Colonic mucosa (tissue), 4 donors: ENCODE measurements at places on chromosomes 11 and 22.

DNA sequence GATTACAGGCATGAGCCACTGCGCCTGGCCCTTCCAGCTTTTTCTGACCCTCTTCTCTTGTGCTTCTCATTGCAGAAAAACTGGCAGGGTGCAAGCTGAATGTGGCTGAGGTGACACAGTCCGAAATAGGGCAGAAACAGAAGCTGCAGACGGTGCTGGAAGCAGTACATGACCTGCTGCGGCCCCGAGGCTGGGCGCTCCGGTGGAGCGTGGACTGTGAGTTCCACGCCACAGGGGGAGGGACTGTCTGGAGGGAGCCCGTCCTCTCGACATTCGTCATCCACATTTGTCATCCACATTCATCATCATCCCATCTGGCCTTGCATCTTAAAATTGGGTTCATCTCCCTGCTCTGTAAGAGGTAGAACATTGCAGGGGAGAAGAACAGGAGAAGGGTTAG, 49.3 kb upstream of the PARVG start:
- DNase-seq, result no peak

- DNase-seq, result no peak
These were observed 84.4 kb downstream of the CSTPP1 start for GRCh38 chr11:47020793-47021526.

DNA sequence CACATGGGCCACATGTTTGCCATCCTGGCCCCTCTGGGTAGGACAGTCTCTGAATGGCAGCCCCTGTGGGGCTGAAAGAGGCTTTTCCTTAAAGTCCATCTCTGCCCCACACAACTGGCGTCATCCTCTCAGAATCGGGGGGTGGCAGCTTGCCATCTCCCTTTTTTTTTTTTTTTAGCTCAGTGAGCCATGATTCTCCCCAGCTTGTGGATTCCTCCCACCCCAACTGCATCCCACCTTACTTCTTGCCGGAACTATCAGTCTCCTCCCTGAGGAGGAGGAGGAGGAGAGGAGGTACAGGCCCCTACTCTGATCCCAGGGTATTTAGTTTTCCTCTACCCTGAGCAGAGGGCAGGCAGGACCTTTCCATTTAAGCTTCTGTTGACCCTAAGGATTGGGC, 3.4 kb downstream of the DGKZ start:
- DNase-seq, result no peak

GRCh38 chr22:41288245-41288946, 2.4 kb upstream of the RANGAP1 start:
- peak; percentile 76 for DNase-seq

DNA sequence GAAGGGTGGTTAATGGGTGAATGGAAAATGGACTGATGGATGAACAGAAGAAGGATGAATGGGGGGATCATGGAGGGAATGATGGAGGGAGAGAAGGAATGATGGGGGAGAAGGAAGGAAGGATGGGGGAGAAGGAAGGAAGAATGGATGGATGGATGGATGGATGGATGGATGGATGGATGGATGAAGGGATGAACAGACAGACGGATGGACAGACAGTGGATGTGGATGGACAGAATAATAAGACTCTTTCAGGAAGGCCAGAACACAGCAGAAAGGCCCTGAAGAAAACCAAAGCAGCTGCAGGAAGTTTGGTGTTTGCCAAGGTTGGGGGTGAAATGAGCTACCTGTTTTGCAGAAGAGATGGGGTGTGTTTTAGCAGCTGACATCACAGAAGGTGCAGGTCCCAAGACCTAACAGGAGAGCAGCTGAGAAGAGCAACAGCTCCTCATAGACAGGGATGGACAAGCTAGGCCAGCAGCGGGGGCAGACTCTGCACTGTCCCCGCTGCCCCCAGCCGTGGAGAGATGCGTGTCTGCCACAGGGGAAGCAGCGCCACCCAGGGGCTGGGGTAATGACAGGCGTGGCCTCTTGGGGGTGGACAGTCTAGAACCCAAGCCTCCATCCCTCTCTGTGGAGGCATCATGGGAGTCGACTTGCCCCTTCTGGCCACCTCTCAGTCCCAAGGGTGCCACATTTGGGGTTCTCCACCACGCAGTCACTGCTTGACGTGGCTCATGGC, 17.9 kb downstream of the C1QTNF6 start:
- DNase-seq, result no peak

DNA sequence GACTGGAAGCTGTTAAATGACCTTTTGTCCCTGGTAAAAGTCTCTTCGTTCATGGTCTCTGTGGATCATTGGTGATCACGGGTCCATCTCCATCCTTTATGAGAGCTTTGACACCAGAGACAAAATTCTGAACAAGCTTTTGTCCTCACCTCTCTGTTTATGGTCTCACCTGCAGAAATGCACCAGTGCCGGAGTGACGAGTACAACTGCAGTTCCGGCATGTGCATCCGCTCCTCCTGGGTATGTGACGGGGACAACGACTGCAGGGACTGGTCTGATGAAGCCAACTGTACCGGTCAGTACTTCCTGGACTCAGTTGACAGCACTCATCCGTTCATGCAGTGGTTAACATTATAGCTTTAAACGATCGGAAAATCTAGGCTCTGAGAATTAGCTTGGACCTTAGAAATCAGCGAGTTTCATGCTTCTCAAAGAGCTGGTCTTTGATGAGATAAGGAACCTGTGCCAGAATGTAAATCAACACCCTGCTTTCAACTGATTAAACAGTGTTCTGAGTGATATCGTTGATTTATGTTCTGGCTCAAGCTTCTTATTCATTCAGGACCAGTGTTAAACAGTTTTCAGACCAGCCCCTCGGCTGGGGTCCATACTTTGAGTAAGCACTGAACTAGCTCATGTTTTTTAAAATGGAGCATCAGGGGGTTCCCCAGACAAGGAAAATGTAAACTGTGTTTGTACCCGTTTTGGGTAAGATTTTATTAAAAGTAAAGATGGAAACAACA, 124.5 kb upstream of the SORL1-AS1 start:
- no peak for DNase-seq

DNA sequence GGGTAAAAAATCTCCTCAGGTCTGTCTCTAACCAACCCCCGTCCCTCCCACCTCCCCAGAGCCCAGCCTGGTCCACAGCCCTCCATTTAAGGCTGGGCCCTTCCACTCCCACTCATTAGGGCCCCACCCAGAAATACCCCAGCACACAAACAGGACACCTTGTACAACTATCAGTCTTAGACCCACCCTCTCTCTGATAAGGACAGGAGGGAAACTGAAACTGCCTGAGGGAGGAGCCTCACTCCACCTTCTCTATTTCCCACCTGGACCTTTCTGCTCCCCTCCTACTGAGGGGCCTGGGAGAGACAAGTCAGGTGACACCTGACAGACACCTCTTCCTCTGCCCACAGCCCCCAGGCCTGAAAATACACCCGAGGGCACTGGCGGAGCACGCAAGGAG, 90.2 kb downstream of the PLEKHA7 start:
- DNase-seq, result peak; percentile 80

GRCh38 chr11:35101223-35101622, 37.7 kb upstream of the CD44 start:
- no peak for DNase-seq

DNA sequence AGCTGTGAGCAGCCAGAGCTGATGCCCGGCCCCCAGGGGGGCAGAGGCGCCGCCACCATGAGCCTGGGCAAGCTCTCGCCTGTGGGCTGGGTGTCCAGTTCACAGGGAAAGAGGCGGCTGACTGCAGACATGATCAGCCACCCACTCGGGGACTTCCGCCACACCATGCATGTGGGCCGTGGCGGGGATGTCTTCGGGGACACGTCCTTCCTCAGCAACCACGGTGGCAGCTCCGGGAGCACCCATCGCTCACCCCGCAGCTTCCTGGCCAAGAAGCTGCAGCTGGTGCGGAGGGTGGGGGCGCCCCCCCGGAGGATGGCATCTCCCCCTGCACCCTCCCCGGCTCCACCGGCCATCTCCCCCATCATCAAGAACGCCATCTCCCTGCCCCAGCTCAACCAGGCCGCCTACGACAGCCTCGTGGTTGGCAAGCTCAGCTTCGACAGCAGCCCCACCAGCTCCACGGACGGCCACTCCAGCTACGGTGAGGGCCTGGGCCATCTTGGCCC, 6.1 kb downstream of the CDC42EP1 start:
- no peak for DNase-seq

DNA sequence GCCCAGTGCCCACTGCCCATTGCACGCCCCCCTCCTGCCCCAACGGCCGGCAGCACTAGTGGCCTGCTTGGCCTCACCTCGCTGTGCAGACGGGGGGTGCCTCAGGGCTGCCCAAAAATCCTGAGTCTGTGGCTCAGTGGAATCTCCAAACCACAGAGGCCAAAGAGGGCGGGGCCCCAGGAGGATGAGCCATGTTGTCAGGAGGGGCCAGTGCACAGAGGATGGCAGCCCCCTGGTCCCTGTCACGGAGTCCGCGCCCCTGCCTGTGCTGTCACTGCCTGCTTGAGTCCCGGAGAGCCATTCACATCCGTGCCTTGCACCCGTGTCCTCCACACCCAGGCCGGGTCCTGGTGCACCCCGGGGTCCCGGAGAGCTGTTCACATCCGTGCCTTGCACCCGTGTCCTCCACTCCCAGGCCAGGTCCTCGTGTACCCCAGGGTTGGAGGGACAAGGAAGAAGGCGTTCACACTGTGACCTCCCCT, 36.4 kb upstream of the MUC5AC start:
- DNase-seq, result peak; percentile 16

- no peak for DNase-seq
These were observed 24.7 kb downstream of the PARVA start for GRCh38 chr11:12402025-12402424.

- no peak for DNase-seq
These were observed 17.1 kb upstream of the SNX32 start for GRCh38 chr11:65816696-65817095.

- no peak for DNase-seq
These were observed 19.9 kb upstream of the CTSC start for GRCh38 chr11:88357323-88358039.

GRCh38 chr11:78972590-78972989, 397.9 kb upstream of the NARS2 start:
- DNase-seq, result no peak

DNA sequence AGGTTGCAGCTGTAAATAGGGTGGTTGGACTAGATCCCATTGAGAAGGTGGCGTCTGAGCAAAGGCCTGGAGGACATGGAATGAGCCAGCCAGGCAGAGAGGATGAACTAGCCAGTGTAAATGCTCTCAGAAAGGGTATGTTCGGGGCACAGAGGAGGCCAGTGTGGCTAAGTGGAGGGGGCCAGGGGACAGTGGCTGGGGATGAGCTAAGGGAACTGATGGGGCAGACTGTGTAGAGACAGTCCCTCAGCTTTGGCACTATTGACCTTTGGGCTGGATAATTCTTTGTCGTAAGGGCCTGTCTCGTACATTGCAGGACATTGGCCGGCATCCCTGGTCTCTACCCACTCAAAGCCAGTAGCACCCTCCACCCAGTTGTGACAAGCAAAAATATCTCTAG, 43.7 kb upstream of the ISX start:
- DNase-seq, result no peak

DNA sequence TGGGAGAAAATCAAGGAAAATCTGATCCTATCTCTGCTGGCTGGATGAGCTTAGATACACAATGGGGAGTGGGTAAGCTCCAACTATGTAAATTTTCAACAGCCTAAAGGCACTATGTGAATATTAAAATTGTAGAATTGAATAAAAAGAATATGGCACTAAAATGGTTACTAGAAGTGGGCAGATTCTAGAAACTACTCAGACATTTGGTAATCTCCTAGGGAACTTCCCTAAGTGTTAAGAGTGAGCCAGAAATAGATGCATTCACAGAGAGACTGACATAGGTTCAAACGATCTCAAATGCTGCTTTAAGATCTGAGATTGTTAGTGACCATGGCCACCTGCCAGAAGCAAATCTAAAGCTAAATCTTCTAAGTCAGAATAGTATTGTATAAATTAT, 4.3 kb upstream of the OR52E1 start:
- DNase-seq, result no peak

DNA sequence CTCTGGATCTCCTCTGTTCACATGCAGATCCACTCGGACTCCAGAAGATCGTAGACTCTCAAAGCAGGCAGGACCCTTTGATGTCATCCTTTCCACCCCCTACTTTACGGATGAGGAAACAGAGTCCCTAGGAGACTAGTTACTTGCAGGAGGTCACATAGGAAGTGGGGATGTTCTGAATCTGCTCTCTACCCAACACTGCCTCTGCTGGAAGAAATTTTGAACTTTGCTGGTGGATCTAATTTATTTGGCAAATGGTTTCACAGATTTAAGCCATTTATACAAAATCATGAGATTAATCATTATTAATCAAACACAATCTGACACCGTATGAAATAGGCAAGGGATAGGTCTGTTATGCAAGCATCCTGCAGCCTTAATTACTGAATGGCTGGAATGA, 55.0 kb upstream of the USP47 start:
- DNase-seq, result no peak

- DNase-seq, result no peak
These were observed 4.7 kb downstream of the LMF2 start for GRCh38 chr22:50502628-50503474.

- DNase-seq, result peak; percentile 69
These were observed 4.0 kb downstream of the STIM1 start for GRCh38 chr11:3859373-3859881.

GRCh38 chr11:33654594-33654993, 46.0 kb downstream of the C11orf91 start:
- no peak for DNase-seq

DNA sequence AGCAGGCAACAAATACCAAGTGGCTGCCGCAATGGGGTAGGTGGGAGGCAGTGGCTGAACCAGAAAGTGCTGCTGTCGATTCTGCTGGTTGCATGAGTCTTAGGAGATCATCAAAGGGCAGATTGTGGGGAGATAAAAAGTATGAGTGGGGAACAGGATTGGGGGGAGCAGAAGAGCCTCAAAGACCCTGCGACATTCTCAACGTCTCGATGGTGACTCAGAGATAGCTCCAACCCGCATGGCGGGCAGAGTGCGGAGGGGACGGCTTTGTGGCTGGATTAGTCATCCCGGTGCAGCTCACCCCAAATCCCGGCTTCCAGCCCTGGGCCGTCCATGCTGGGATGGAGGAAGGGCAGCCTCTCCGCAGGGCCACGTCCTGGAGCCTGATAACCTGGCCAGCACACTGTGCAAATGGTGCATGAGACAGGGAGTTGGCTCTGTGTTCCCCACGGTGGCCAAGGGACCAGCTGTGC, 11.6 kb upstream of the RTN4R start:
- DNase-seq, result no peak
